ENCODE measurements at places on chromosomes 13 and 19.

- DNase-seq: no peak
These were observed 733 bp upstream of the CD320 start for GRCh38 chr19:8308891-8309291.

- no peak for DNase-seq
These were observed 78.3 kb downstream of the CYSLTR2 start for GRCh38 chr13:48731957-48732569.

- no peak for DNase-seq
These were observed 173.9 kb downstream of the FOXO1 start for GRCh38 chr13:40492511-40492910.

GRCh38 chr13:110630566-110631119 is 15.3 kb downstream of the NAXD start:
- DNase-seq: no peak

DNA sequence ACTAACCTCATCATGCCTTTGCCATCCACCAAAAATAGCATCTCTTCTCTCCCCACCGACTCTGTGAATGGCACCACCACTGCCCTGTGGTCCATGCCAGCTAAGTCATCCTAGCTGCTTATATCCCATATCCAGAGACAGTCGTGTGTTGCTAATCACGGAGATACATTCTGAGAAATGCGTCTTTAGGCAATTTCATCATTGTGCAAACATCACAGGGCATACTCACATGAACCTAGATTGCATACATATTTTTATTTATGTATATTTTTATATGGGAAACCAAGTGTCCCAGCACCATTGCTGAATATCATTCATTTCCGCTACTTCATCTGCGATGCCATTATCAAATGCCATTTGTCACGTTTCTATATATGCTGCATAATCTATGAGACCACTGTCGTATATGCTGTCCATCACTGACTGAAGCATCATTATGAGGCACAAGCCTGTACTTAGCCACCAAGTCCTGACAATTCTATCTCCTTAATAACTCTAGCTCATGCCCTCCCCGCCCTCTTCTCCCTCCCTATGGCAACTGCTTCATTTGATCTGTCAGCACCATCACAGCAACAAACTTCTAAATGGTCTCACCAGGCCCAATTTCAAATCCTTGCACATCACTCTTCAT is 104.2 kb downstream of the HSPH1 start:
- no peak for DNase-seq

Measured in epithelial cell of prostate (primary cell).